Hematopoietic multipotent progenitor cell (in vitro differentiated cells): ENCODE measurements at places on chromosomes 5 and 9. TPM values are rescaled to one million over a fixed set of nuclear protein-coding genes. Genes with fewer than 3 reads are reported as not detected.

DNA sequence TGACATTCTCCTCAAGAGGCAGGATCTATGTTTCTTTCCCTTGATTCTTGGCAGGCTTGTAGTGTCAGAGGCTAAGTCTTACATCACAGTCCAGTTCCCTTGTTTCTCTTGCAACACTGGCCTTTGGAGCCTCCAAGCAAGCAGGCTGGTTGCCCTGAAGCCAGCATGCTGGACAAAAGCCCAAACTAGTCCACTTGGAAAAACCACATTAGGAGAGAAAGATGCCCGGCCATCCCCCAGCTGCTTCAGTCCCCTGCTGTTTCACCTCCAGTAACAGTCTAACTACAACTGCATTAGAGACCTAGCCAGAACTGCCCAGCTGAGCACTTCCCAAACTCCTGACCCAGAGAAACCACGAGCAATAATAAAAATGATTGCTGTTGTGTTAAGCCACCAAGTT is 87.6 kb downstream of the ADAMTS6 start:
- no peak for DNase-seq

PCDHGC5 gene
- 0.27 TPM for total RNA-seq

DNA sequence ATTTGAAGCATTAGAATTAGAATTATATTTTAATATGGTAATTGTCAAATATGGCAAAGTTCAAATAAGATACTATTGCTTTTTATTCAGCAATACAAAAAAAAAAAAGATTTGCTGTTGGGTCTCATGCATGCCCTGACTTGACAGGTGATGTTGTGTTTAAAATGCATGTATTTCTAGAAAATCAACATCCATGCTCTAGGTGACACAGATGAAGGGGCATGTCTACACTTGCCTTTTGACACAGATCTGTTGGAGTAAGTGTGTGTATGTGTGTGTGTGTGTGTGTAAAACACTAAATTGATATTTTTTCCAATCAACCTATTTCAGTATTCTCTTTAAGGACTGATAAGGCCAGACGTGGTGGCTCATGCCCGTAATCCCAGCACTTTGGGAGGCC is 38.1 kb upstream of the SMARCA2 start:
- DNase-seq, result no peak

DNA sequence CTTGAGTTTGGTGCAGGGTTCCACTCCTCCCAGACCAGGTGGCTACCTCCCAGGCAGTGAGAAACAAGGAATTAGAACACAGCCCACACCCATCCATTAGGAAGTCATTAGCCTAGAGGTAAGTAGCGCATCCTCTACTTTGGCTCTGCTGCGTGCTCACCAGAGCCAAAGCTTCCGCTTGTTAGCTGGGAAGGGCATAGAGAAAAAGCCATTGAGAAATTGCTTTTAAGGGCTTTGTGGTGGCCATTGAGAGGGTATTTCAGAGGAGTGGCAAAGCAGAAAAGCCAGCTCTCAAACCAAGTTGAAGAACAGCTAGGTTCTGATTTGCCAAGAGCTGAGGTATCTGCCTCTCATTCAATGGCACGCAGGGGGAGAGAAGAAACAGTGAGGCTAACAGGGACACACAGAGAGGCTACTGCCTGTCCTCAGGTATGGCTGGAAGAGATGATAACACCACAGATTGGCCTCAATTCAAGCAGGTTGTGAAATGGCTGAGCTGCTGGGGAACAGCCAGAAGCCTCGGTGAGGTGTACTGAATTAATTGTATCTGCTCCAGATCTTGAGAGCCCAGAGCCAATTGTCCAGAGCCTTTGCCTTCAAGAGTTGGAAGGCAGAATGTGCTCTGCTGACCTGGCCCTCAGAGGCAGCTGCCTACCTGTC is 119.4 kb downstream of the NTRK2 start:
- DNase-seq, result no peak

- no peak for DNase-seq
Measured at GRCh38 chr5:61394078-61394704, 62.1 kb downstream of the ZSWIM6 start.

DNA sequence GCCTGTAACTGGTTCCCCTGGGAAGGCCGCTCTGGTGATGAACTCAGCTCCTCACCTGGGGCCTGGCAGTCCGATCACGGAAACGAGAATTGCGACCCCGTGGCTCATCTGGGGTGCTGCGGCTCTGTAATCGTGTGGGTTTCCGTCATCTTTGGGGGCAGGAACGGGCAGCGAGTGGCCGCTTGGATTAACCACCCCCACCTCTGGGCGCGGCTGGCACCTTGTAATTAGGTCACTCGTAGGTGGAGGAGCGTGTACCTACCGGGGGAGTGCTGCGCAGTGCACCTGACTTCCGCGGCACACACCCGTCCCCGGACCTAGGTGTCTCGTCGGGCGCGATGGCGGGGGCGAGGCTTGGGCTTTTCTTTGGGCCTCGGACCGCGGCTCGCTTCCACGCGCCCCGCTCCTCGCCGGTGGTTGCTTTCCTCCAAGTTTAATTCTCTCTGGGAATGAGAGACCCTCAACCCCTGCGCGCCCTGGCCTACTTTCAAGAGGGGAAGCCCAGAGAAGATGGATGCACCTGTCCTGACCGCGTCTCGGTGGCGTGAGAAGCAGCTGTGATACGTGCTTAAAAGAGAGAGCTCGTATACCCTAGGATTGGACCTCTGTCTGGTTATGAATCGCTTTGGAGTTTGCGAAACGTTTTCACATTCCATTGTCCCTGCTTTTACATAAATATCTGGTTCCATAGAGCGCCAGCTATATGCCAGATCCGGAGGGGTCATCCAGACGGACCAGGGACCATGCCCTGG is 744 bp upstream of the PPP2CA start:
- peak; percentile 67 for DNase-seq

- DNase-seq, result no peak
Measured at GRCh38 chr5:73230264-73231245, 57.6 kb downstream of the TMEM174 start.

GRCh38 chr9:129254566-129255287 is 76.7 kb upstream of the IER5L start:
- no peak for DNase-seq

BAAT gene
- total RNA-seq, result not detected

IL13 gene
- total RNA-seq, result under 0.01 TPM

SERF1A gene
- total RNA-seq, result 6.7 TPM

- no peak for DNase-seq
Measured at GRCh38 chr5:53253421-53253871, 143.9 kb upstream of the MOCS2 start.

DNA sequence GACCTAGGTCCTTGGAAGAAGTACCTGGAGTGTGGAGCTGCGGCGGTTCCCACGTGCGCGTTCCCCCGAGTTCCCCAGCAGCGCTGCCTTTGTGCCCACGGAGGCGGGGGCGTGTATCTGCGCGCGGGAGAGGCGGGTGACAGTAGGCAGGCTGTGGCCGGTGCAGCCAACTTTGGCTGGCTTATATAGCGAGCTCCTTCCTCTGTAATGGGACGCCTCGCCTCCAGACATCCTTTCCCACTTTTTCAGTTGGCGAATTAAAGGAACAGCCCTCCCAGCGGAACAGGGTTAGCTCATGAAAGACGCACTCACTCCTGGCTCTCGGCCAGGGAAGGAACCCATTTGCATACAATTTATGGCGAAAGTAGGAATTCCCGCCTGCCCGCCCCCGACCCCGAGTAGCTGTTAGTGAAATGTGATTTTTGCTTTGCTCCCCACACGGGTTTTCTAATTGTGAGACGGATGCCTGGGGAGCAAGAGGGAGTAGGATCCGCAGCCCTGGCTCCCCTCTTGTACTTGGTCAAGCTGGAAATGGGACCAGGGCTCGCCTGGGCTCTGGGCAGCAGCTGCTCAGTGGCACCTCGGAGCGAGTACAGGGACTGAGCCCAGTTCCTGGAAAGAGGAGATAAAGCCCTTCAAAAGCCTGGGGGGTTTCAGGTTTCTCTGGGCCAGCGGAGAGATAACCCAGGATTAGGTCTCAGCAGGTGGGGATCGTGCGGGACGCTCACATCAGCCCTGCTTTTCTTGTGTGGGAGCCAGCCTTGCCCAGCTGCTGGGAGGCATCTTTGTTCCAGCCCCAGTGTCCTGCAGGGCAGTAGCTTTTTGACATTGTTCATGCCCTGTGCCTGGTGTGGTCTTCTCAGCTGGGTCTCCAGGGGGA is at the start of gene TNC:
Gene TNC, minus strand, starts transcription at position 159 of the 880 bp plus-strand sequence. CDS start 27,139 bp downstream, outside the sequence.
- DNase-seq, result peak; percentile 5

GNA14 gene
- total RNA-seq, result under 0.01 TPM

DNA sequence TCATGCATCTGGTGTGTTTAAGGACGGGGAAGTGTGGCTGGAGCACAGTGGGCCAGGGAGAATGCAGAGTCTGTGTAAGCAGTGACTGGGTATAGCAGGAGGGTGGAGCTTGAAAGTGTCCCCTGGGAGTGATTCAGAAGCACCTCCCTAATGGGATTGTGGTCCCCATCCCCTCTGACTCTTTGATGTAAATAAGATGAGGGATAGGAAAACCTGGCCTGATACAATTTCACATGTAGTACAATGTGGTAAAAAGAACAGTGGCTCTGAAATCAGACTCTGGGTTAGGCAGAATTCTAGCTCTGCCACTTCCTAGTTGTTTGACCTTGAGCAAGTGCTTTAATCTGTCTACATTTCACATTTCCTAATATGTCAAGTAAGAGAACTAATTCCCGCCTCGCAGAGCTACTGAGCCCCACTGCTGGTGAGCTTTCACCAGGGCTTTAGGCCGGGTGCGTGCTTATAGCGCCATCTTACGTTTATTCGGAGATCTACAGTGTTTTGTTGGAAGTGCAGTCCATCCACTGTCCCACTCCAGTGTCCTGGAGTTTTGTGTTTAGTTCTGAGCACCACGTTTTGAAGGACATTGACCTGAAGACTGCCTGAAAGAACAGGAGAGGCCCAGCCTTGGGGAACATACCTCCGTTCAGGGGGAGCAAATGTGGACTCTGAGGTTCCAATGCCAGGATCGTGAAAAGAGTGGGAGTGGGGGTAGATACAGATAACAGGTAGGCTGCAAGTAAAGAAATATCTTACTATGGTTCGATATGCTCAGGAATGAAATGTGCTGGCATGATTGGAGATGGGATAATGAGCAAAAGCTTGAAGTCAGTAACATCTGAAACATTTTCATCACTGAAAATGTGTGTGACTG is 51.2 kb upstream of the TESK1 start:
- peak; percentile 57 for DNase-seq

- DNase-seq, result no peak
Measured at GRCh38 chr5:149711338-149711737, 18.8 kb upstream of the PPARGC1B start.

- DNase-seq, result no peak
Measured at GRCh38 chr9:87973730-87974292, 522 bp downstream of the CDK20 start.

- no peak for DNase-seq
Measured at GRCh38 chr5:11909471-11909870, 5.2 kb upstream of the CTNND2 start.

DNA sequence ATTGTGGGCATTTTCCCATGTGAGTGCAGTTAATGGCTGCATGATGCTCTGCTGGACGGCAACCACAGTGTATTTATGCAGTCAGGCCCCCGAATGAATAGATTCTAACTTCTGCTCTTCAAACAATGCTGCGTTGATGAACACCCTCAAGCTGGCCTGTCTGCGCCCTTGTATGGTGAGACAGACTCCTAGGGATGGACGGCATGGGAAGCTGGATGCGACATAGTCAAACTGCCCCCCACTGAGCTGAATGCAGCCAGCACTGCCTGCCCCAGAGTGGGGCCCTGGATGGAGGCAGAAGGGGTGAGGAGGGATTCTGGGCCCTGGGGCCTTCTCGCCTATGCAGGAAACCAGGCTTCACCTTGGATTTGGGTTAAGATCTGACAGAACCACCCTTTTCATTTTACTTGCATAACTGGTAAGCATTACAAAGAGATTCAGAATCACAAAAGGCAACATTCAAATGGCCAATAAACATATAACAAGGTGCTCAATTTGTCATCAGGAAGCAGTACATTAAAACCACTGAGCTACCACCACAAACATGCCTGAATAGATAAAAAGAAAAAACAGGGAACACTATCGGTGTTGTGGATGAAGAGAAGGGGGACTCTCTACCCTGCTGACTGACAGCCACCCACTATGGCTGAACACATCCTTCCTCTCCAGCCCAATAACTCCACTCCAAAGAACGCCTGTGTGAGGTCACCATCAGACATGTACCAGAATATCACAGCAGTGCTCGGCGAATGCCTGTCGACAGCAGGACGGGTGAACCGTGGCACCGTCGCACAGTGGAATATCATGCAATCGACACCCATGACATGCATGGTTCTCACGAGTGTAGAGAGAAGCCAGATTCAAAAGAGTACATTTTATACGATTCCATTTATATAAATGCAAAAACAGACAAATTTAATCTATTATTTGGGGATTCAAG is 79.1 kb downstream of the RAPGEF1 start:
- DNase-seq, result no peak

DNA sequence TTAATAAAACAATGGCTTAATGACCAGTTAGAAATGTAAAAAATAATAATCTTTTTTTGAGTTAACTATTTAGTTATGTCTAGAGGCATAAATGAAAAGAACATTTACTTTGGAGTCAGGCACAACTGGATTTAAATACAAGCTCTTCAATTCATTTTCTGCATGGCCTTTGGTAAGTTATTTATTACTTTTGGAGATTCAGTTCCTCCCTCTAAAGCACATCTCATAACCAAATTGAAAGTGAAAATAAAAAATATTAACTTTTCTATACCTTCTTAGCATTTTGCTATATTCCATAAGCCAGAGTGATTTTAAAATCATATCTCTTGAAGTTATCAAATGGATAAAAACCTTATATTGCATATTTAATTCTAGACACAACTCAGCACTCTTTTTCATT is 434.9 kb upstream of the SMARCA2 start:
- DNase-seq, result no peak

GRCh38 chr5:171427318-171428167 is 8.1 kb downstream of the FGF18 start:
- DNase-seq, result no peak

SPATA31C1 gene
- total RNA-seq, result under 0.01 TPM

ANKRD18A gene
- not detected for total RNA-seq

- no peak for DNase-seq
Measured at GRCh38 chr9:126883636-126884035, 23.2 kb downstream of the ZBTB34 start.

DNA sequence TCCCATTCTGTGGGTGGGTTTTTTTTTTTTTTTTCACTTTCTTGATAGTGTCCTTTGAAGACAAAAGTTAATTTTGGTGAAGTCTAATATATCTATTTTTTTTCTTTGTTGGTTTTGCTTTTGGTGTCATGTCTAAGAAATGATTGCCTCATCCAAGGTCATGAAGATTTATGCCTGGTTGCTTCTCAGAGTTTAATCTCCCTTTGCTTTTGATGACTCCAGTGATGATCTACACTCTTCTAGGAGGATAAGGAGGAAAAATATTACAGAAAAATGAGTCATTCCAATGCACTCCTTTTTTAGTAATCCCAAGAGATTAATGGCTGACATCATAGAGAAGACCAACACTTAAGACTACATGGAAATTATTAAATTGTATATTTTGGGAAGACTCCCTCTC is 79.7 kb upstream of the ICE1 start:
- no peak for DNase-seq

GRCh38 chr5:135934939-135935338 is 19.8 kb downstream of the LECT2 start:
- DNase-seq, result no peak

GRCh38 chr9:13513286-13513685 is 233.8 kb upstream of the MPDZ start:
- DNase-seq, result no peak

GRCh38 chr5:65152131-65152530 is 329.6 kb downstream of the ADAMTS6 start:
- no peak for DNase-seq

- no peak for DNase-seq
Measured at GRCh38 chr5:115472271-115473025, 72.1 kb downstream of the FEM1C start.
